Psoas muscle (tissue), 8 donors: ENCODE measurements at places on chromosomes 16 and 17. TPM values are rescaled to one million over a fixed set of nuclear protein-coding genes. Genes with fewer than 3 reads are reported as not detected.

TUBB3 gene
- total RNA-seq, result 0.30 TPM

PSMC3IP gene
- total RNA-seq, result 2.2 TPM

PRSS27 gene
- total RNA-seq, result not detected

KRTAP4-4 gene
- not detected for total RNA-seq

SNAI3 gene
- 4.2 TPM for total RNA-seq

KRTAP4-5 gene
- not detected for total RNA-seq

TMEM235 gene
- not detected for total RNA-seq

MSI2 gene
- total RNA-seq, result 99.2 TPM

SOX15 gene
- total RNA-seq, result 0.71 TPM

SLC13A2 gene
- not detected for total RNA-seq

TMEM256 gene
- 57.3 TPM for total RNA-seq

CA5A gene
- total RNA-seq, result not detected

CTF1 gene
- 9.7 TPM for total RNA-seq

GSG1L gene
- not detected for total RNA-seq

COL1A1 gene
- total RNA-seq, result 46.6 TPM

CNGB1 gene
- not detected for total RNA-seq

TOX3 gene
- total RNA-seq, result not detected

CBX2 gene
- 0.57 TPM for total RNA-seq

GRIN2A gene
- total RNA-seq, result 0.34 TPM

MYH8 gene
- total RNA-seq, result 1.8 TPM

KIF2B gene
- not detected for total RNA-seq

MYO15A gene
- total RNA-seq, result 0.60 TPM

SYT17 gene
- total RNA-seq, result 0.52 TPM

INO80E gene
- 30.5 TPM for total RNA-seq

SHISA9 gene
- total RNA-seq, result 0.97 TPM

TM4SF5 gene
- total RNA-seq, result not detected

SLC38A8 gene
- not detected for total RNA-seq

ASGR1 gene
- total RNA-seq, result 0.39 TPM

OTOP3 gene
- total RNA-seq, result not detected

HS3ST3B1 gene
- 0.63 TPM for total RNA-seq

ODF4 gene
- not detected for total RNA-seq

NPW gene
- total RNA-seq, result 0.66 TPM

DNAH3 gene
- 2.1 TPM for total RNA-seq

SLC5A11 gene
- 0.21 TPM for total RNA-seq

DOC2A gene
- total RNA-seq, result not detected

TBC1D3I gene
- 0.78 TPM for total RNA-seq

CNTNAP4 gene
- total RNA-seq, result 0.04 TPM

CIAO2B gene
- total RNA-seq, result 260 TPM

PPY gene
- not detected for total RNA-seq

SALL1 gene
- total RNA-seq, result not detected

KRTAP2-2 gene
- total RNA-seq, result not detected

IL17C gene
- total RNA-seq, result not detected

TLCD1 gene
- total RNA-seq, result 0.77 TPM

NLRC3 gene
- 0.76 TPM for total RNA-seq

MT3 gene
- 5.9 TPM for total RNA-seq

CASKIN1 gene
- total RNA-seq, result 0.79 TPM

CALB2 gene
- total RNA-seq, result 0.34 TPM

TEKT5 gene
- total RNA-seq, result not detected

SDF2 gene
- total RNA-seq, result 26.3 TPM

SLFN14 gene
- not detected for total RNA-seq

RSAD1 gene
- 46.5 TPM for total RNA-seq

UBN1 gene
- 33.3 TPM for total RNA-seq

MMP25 gene
- total RNA-seq, result 2.3 TPM

PYDC1 gene
- total RNA-seq, result not detected

TNS4 gene
- 0.06 TPM for total RNA-seq

HOXB8 gene
- total RNA-seq, result not detected

ASGR2 gene
- total RNA-seq, result 0.34 TPM
